ENCODE measurements at places on chromosomes 2 and 18.

DNA sequence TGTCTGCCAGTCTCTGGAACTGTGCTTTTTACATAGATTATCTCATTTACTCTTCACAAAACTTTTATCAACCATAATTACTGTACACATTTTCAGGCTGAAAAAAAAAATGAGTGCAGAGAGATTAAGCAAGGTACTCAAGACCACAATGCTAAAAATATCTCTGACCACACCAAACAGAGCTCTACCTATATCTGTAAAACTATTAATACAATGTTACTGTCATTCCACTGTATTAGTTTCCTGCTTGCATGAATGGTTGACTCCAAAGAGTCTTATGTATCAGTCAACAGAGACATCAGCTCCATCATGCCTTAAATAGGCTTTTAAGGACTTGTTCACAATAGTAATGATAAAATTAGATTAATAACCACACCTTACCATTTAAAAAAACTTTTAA lies 134.7 kb upstream of the CCDC150 start:
- no peaks in the 10 kb centered on the region for H3K36me3 ChIP-seq
- no peak overlapping the region for H3K27ac ChIP-seq
- peaks cover 2% of the 10 kb centered on the region for H3K27me3 ChIP-seq
- DNase-seq: no peak
- H3K4me1 ChIP-seq: no peaks in the 10 kb centered on the region

GRCh38 chr2:102099536-102100298 lies 42.8 kb upstream of the IL1R1 start:
- no peak for DNase-seq
- peaks cover 6% of the 10 kb centered on the region for H3K4me1 ChIP-seq
- no peaks in the 10 kb centered on the region for H3K27me3 ChIP-seq
- H3K36me3 ChIP-seq: no peaks in the 10 kb centered on the region
- no peak overlapping the region for H3K27ac ChIP-seq

GRCh38 chr18:5104246-5104645 lies 92.8 kb downstream of the AKAIN1 start:
- no peak overlapping the region for H3K27ac ChIP-seq
- no peaks in the 10 kb centered on the region for H3K36me3 ChIP-seq

GRCh38 chr18:8435376-8435775 lies 173.9 kb upstream of the RAB12 start:
- no peaks in the 10 kb centered on the region for H3K36me3 ChIP-seq
- H3K4me1 ChIP-seq: no peaks in the 10 kb centered on the region
- DNase-seq: no peak
- H3K4me3 ChIP-seq: no peak overlapping the region
- no peak overlapping the region for H3K27ac ChIP-seq

DNA sequence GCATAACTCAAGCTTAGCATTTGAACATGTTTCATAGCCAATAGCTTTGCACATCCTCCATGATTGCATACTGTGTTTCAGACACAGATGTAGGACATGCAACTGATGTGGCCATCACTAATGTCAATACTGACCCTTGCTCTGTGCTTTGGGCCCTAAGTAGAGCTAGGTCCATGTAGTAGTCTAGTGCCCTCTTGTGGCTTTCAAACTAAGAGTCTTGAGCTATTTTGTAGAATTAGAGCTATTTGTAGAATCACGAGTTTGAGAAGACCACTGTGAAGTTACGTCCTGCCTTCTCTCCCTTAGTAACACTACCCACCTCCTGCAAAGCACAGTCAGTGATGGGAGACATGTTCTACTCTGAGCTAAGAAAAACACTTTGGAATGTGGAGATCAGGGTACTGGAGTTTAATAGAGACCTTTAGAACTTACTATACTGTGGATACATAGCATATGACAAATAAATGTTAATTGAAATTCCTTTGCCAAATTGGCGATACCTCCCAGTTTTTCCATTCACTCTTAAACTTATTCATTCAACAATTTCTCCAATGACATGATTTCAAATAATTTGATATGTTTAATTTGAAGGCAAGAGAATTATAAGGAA lies 306.5 kb upstream of the TNP1 start:
- no peaks in the 10 kb centered on the region for H3K27me3 ChIP-seq
- H3K27ac ChIP-seq: no peak overlapping the region
- peaks cover 5% of the 10 kb centered on the region for H3K4me1 ChIP-seq
- no peaks in the 10 kb centered on the region for H3K36me3 ChIP-seq

DNA sequence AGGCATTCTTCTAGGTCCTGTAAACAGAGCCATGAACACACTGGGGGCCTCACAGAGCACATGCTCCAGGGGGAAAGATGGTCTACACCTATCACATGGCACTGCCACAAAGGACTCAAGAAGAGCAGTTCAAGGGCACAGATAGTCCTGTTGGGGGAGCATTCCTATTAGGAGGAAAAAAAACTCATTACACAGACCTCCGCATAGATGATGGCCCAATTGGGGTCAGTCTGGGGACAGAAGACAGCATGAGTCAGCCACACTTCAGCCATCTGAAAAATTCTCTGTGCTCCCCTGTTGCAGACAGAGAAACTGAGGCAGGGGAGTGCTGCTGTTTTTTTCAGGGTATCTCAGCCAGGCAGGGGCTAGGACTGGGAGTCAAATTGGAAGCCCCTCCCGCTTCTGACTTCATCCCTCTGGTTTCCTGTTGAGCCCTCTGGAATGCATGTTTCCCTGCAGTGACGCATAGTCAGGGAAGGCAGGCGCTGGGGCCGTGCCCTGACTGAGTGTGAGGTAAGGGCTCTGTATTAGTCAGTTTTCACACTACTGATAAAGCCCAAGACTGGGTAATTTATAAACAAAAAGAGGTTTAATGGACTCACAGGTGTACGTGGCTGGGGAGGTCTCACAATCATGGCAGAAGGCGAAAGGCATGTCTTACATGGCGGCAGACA lies 67.9 kb downstream of the RHOB start:
- H3K36me3 ChIP-seq: no peaks in the 10 kb centered on the region
- H3K4me3 ChIP-seq: no peak overlapping the region
- no peak for DNase-seq
- H3K4me1 ChIP-seq: no peaks in the 10 kb centered on the region
